T-cell (primary cell): ENCODE measurements at places on chromosomes 3 and 15.
A peak's percentile ranks its signal among the peaks of the same experiment; 100 is the strongest.

DNA sequence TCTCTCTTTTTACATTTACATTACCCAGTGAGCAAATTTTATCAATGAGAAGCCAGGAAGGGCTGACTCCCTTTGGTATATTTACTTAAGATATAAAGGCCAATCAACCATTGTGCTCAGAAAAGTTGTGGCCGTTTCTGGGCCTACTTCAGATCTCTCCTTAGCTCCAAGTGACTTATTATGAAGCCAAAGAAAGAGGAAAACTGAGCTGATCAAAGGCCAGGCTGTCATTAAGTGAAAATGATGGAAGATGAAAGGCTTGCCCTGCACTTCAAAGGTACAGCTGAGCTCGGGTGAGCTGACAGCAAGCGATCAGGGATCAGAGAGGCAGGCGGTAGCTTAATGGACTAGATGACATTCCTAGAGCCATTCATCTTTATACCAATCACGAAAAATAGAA, 24.8 kb downstream of the VGLL4 start:
- H3K27me3 ChIP-seq: no peaks in the 10 kb centered on the region
- peaks cover 23% of the 10 kb centered on the region for H3K4me1 ChIP-seq
- H3K27ac ChIP-seq: no peak overlapping the region
- no peaks in the 10 kb centered on the region for H3K36me3 ChIP-seq
- no peak overlapping the region for H3K4me3 ChIP-seq

GRCh38 chr3:134991472-134992010, 196.5 kb downstream of the EPHB1 start:
- H3K36me3 ChIP-seq: no peaks in the 10 kb centered on the region
- H3K4me1 ChIP-seq: no peaks in the 10 kb centered on the region
- H3K4me3 ChIP-seq: no peak overlapping the region

DNA sequence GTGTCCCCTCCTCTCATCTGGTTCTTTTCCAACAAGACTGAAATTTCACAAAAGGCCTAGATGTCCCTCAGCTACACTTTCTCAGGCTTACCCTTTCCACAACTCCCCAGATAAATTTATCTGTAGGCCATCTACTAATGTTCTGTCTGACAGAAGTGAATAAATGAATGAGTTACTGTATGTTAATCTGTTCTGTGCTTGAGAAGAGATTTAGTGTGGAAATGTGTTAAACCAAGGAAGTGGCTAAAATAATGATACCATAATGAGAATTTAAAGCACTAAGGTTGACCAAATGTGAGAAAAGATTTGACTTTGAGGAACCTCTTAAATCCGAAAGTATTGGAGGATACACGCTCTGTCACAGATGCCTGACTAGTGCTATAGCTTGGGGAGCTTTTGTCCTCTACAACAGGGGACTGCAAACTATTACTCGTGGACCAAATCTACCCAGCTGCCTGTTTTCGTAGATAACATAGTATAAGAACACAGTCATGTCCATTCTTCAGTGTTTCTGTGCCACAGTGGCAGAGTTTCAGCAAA, 74.8 kb upstream of the P2RY1 start:
- H3K4me3 ChIP-seq: no peak overlapping the region
- H3K27ac ChIP-seq: no peak overlapping the region
- H3K36me3 ChIP-seq: no peaks in the 10 kb centered on the region
- DNase-seq: no peak

GRCh38 chr15:94331731-94332130, 100.4 kb downstream of the MCTP2 start:
- H3K36me3 ChIP-seq: no peaks in the 10 kb centered on the region
- H3K27ac ChIP-seq: no peak overlapping the region
- no peaks in the 10 kb centered on the region for H3K27me3 ChIP-seq
- no peak overlapping the region for H3K4me3 ChIP-seq

DNA sequence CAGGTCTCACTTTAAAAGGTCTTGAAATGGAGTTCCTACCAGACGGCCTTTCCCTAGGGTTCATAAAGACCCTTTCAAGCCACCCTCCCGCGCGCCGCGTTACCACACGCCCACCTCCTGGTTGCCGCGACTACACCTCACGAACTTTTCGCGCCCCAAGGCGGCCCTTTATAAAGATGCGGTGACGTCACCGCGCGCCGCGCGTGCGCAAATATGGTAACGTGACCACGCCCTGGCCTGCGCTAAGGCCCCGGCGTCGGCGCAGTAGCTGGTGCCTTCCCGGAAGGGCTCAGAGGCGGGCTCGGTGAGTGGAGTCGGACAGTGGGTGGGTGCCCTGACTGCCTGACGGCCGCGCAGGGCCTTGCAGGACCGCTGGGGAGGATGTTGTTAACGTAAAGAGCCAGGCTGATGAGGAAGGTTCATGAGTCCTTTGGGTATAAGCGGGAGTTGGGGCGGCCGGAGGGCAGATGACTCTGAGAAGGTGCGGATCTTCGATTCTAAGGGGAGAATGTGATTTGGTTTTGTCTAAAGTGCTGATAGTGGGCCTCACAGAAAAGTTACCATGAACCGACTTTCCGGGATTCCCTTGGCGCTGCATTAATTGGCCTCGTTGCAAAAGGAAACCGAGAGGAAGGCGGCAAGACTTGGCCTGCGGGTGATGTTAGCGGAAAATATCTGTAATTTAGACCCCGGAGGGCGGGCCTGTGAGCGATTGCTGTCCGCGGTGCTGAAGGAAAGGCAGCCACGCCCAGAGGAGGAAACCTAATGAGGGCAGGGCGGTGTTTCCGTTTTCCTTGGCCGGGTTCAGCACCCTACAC, 54.4 kb downstream of the FEZF2 start:
- peak overlapping the region; percentile 51 for H3K27ac ChIP-seq
- peak overlapping the region; percentile 53 for H3K4me3 ChIP-seq
- peak; percentile 62 for DNase-seq
- H3K36me3 ChIP-seq: no peaks in the 10 kb centered on the region
- H3K27me3 ChIP-seq: peaks cover 15% of the 10 kb centered on the region
- peaks cover 9% of the 10 kb centered on the region for H3K4me1 ChIP-seq
